ENCODE measurements at places on chromosomes 16 and 17.

DNA sequence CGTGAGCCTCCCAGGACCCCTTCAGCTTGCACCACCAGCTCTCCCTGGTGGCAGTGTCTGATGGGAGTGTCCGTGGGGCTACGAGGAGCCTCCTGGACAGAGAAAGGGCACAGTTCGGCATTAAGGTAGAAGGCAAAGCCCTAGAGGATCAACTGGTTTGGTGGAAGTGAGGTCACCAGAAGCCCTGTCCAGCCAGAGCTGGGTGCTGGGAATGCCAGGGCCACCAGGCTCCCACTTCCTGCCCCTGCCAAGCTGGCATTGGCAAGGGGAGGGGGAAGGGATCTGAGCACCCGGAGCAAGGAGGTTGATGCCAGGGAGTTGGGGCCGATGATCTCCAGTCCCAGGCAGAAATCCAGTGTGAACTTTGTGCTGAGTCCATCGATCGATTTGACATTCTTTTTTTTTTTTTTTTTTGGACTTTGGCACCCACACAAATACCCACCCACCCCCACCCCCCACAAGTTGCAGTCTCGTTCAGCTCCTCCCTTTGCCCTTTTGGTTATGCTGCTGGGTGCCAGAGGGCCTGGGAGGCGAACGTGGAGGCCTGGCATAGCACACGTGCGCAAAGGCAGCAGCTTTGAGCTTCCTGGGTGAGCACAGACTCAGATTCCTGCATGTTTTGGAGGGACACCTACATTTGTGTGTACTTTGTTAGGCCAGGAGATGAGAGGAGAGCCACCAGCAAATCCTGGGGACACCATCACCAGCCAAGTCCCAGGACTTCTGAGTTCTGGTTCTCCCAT is 2.1 kb downstream of the NHERF1 start:
- no peak for DNase-seq

- no peak for DNase-seq
Measured at GRCh38 chr17:75108193-75108592, 1.6 kb upstream of the ARMC7 start.

DNA sequence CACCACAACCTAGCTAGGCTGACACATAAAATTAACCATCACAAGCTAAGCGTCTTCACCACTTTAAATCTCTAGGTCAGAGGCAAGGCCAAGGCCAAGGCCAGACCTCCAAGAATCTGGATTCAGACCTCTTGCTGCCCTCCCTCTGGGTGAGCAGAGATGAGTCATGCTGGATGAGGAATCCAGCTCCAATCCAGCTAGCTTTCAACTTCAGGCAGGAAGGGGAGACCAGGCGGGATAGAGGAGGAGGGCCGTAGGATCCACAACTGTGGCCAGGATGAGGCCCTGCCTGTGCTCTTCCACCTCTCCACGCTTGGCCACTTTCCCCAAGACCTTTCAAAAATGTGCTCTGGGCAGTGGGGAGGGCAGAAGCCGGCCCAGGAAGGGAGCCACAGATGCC is 14.7 kb downstream of the LRRC75A start:
- no peak for DNase-seq

- DNase-seq = no peak
Measured at GRCh38 chr17:72840019-72840418, 252.5 kb downstream of the SLC39A11 start.

Measured in cortex of kidney (tissue), 1 donor.